ENCODE measurements at places on chromosomes 2 and 18.

DNA sequence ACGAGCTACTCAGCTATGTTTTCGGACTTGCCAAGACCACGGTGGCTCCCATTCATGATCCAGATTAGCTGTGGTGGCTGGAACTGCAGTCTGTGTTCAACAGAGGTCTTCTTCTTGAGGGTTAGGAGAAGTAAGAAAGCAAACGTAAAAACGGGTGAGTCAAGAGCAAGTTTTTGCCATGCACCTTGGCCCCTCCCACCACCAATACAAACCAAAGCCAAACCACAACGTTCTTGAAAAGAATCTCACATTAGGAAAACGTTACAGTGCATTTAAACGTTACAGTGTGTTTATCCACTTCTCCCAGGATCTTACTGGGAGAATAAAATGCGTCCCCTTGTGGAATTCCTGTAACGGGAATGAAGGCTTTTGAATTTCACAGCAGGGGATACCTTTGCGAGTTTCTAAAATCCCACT is 725 bp downstream of the FBXO48 start:
- DNase-seq, result no peak

GRCh38 chr2:84876369-84876768 is 4.5 kb downstream of the TRABD2A start:
- no peak for DNase-seq

- DNase-seq, result no peak
Measured at GRCh38 chr2:136209561-136210454, 91.9 kb upstream of the CXCR4 start.

GRCh38 chr2:102485147-102485785 is 12.2 kb downstream of the SLC9A4 start:
- no peak for DNase-seq

GRCh38 chr2:70620020-70620419 is 66.4 kb upstream of the TGFA start:
- no peak for DNase-seq

DNA sequence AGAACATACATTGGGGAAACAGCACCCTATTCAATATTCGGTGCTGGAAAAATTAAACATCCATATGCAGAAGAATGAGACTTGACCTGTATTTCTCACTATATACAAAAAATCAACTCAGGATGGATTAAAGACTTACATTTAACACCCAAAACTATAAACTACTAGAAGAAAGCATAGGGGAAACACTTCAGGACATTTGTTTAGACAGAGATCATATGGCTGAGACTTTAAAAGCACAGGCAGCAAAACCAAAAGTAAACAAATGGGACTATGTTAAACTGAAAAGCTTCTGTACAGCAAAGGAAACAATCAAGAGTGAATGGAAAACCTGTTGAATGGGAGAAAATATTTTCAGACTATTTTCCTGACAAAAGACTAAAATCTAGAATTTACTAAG is 1694.1 kb upstream of the CELF4 start:
- no peak for DNase-seq

- no peak for DNase-seq
Measured at GRCh38 chr2:216624251-216624650, 9.0 kb upstream of the IGFBP2 start.

GRCh38 chr18:58870130-58870529 is 5.5 kb downstream of the ZNF532 start:
- DNase-seq, result no peak

- no peak for DNase-seq
Measured at GRCh38 chr2:184628051-184628450, 29.7 kb downstream of the ZNF804A start.

DNA sequence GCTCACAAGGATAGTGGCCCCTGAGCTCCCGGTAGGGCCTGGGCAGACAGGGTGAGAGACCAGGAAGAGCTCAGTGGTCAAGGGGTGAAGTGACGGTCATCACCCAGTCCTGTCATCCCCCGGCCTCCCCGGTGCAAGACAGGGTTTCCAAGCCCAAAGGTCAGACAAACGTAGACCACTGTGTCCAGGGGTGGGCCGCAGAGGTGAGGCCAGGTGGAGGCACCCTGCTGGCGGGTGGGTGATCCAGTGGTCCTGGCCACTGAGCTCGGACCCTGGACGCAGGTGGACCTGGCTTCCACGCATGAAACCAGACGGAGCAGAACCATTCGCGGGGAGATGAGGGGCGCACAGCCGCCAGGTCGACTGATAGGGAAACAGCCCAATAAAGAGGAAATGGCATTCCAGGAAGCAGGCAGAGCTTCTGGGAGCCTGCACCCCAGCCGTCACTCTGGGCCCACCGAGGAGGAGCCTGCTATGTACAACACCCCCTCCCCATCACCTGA is 14.4 kb upstream of the SNED1 start:
- no peak for DNase-seq

- no peak for DNase-seq
Measured at GRCh38 chr2:25430556-25430955, 88.8 kb upstream of the DNMT3A start.

- DNase-seq, result no peak
Measured at GRCh38 chr18:26703170-26703930, 155.0 kb upstream of the KCTD1 start.

GRCh38 chr2:69768235-69768634 is 26.3 kb downstream of the ANXA4 start:
- DNase-seq, result no peak

GRCh38 chr2:119315241-119315925 is 51.3 kb downstream of the C2orf76 start:
- DNase-seq, result no peak

DNA sequence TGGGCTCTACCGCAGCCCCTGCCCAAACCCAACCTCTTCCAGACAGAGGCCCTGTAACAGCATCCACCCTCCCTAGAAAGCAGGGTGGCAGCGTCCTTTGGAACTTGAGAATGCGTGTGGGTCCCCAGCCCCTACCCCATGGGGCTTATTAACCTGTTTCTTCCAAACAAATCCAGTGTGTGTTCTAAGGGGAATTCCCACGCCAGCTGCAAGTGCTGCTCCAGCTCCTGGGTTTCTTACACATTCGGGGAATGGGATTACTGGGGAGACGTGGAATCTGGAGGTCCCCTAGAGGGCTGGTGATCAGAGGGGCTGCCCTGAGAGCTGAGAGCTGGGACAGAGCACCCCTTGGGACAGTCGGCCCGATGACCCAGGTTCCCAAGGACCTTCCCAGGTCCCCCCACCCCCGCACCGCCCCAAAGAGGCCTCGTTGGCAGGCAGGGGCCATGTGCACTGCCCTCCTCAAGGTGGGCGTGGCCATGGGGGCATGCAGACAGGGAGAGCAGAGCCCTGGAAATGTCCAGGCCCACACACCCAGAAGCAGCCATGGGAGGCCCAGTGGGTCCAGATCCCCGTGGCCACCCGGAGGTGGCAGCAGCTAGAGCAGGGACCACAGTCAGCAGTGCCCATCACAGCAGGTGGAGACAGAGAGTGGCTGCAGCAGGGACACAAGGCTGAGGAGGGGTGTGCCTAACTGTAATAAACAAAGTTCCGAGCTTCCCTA is 18.8 kb upstream of the TEX44 start:
- no peak for DNase-seq

DNA sequence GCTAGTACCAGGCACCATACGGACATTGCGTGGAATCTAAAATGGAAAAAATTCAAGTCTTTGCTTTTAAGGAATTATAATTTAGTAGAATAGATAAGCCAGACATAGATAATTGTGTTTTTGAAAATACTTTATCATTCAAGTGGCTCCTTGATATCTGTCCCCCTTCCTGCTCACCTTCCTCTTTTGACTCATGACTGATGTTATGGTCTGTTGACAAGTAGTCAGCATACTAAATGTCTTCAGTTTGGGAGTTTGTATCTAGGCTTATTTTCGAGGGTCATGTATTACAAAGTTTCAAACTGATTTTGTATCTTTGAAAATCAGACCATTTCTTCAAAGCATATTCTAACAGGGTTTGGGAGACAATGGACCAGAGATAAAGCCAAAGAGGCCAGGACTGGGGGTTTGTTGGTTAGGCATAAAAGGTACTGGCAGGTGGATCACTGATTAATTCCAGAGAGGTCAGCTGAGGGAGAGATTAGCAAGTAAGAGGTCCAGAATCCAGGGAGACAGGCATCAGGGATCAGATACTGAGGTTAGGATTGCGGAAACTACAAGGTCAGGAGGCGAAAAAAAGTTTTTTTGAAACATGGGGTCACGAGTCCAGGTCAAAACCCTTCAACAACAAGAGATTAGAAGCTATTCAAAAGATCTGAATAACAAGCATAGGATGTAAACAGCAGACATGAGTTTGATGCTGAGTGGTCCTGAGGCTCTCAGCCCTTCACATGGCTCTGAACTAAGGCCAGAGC is 31.5 kb upstream of the KLHL14 start:
- DNase-seq, result no peak

- peak; percentile 14 for DNase-seq
Measured at GRCh38 chr2:12861344-12861930, 144.7 kb downstream of the TRIB2 start.

DNA sequence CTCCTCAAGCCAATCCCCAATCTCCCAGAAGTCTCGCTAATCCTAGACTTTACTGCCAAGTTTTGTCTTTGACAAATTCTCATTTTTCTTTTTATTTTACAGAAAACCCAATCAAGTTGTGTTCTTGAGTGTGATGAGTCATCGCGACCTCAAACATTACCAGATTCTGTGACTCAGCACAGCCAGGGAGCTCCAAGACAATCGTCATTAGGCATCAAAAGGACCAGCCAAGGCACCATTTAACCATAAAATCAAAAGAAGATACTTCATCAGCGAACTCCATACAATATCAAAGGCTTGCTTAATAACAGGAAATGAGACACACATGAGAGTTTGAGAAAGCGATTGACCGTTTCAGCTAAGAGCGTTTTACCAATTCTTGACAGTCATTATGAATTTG is 146.2 kb upstream of the AGAP1 start:
- DNase-seq, result peak; percentile 45

GRCh38 chr2:18722101-18722500 is 132.7 kb upstream of the NT5C1B start:
- no peak for DNase-seq

DNA sequence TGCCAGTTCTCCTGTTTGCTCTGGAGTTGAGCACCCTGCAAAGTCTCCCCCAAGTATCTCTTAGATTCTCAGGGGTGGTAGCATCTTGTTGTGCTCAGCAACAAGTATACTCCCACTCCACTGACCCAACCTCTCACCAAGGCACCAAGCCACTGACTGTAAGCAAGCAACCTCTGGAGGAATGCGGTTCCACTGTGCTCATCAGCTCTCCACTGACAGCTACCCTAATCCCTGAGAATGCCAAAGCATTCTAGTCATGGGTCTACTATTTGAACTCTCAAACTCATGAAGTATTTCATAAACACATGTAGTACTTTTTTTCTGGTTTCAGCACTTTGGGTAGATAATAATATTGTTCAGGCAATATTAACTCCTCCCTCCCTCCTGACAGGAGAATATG is 170.0 kb downstream of the EPHA4 start:
- no peak for DNase-seq

DNA sequence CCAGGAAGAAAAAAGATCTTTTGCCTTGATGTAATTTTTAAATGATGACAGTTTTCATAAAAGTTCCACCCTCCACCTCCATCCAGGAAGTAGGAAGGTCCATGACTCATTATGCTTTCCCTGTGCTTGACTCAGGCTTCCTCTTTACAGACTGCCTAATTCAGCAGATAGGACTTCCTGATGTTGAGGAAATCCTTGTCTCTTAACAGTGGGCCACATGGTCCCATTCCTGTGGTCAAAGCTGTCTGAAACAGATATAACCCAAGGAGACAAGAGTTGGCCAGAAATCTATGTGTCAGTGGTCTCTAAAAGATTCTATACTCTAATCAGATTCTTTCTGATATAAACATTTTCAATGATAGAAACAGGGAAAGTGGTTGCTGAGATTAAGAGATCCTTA is 119.1 kb downstream of the BAZ2B start:
- DNase-seq, result peak; percentile 54

- DNase-seq, result no peak
Measured at GRCh38 chr2:6418291-6418690, 447.4 kb downstream of the CMPK2 start.

DNA sequence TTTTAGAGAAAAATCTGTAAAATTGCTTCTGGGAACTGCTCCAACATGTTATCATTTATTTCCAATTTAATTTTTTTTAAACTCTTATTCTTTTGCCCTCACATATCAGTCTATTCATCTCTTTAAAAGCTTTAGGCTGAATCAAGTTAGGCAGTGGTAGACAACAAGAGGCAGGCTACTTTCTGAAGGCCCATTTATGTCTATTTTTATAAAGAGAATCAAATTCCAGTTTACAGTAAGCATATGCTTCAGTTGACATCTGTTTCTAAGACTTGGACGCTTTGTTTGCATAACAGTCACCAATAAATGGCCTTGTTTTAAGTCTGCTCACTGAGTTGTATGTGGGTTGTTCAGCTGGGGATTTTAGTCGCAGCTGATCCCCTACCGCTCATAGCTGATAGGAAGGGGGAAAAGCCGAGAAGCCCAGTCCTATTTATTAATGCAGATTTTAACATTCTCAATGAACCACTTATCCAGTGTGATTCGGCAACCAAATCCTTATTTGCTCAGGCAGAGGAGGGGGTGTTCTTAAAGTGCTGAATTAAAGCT is 260.4 kb upstream of the SIX3 start:
- DNase-seq, result no peak

GRCh38 chr18:45073556-45073955 is 392.9 kb downstream of the SETBP1 start:
- DNase-seq, result no peak

DNA sequence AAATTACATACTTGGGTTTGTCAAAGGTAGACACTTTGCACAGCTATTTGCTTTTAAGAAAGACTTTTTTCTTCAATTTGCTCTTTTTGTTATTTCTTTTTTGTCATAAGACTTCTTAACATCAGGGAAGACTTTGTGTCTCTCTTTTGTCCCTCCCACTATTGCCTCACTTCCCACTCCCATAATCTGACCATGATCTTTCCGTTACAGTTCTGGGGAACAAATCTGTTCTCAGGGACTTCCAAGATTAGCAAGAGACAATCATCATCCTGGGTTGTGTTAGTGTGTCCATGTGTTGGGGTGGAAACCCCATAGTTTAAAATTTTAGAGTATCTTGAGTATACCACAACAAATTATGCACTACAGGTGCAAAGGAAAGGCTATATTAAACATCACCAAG is 75.3 kb downstream of the REV1 start:
- no peak for DNase-seq

Measured in H54 (cell line).